ENCODE measurements at places on chromosomes 16 and 17.
A peak's percentile ranks its signal among the peaks of the same experiment; 100 is the strongest.

GRCh38 chr17:13409455-13409854 lies 192.3 kb downstream of the HS3ST3A1 start:
- DNase-seq = no peak

DNA sequence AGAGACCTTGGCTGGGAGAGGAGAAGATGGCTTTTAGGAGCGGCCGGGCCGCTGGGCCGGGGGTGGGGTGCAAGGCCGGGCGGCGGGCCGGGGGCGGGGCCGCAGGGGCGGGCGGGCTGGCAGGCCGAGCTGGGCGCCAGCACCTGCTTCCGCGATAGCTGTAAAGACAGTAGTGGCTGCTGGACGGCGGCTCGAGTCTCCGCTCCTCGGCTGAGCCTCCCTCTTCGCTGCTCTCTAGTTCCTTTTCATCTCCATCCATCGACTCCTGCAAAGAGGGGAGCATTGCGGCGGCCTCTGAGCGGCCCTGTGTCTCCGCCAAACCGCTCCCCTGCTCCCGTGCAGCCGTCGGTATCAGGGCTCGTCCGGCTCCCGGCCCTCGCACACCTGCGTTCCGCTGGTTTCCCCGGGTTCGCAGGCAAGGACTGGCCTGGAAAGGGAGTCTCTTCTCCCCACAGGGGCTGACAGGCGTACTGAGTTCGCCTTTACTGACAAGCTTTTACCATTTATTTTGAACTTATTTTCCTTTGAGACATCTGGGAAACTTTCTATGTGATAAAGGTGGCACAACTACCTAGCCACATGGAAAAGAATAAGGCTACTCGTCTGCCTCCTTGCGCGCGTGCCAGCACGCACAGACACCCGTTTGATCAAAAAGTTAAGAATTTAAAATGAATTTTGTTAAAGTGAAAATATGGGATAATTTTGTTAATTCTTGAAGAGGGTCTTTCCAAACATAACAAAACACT lies at the start of gene C17orf75:
C17orf75 (minus strand) TSS at position 317 of the 746 bp plus-strand sequence; CDS start at position 283, 34 bp downstream.
- peak; percentile 71 for DNase-seq

- no peak for DNase-seq
Measured at GRCh38 chr17:5133311-5133710, 17.5 kb downstream of the USP6 start.

DNA sequence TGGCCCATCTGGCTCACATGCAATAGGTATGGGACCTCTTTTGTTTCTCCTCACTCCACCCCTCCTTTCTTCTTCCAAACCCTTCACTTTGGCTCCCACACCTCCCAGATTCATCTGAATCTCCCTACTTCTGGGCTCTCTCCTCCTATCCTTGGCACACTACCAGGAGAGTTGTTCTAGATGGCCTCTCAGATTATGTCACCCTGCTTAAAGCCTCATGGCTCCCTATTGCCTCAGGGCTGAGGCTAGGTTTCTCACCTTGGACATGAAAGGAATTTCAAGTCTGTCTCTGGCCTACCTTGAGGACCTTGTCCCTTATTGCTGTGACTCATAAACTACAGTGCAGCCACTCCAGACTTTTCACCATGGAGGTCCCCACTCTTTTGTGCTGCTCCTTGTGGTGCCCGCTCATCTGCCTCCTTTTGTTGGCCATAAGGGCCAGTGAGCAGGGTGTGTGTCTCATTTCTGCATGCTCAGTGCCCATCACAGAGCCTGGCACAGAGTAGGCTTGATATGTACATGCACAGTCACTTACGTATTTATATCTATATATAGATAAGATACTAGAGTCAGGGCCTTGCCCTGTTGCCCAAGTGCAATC lies 1.0 kb upstream of the MFAP4 start:
- DNase-seq = peak; percentile 50

DNA sequence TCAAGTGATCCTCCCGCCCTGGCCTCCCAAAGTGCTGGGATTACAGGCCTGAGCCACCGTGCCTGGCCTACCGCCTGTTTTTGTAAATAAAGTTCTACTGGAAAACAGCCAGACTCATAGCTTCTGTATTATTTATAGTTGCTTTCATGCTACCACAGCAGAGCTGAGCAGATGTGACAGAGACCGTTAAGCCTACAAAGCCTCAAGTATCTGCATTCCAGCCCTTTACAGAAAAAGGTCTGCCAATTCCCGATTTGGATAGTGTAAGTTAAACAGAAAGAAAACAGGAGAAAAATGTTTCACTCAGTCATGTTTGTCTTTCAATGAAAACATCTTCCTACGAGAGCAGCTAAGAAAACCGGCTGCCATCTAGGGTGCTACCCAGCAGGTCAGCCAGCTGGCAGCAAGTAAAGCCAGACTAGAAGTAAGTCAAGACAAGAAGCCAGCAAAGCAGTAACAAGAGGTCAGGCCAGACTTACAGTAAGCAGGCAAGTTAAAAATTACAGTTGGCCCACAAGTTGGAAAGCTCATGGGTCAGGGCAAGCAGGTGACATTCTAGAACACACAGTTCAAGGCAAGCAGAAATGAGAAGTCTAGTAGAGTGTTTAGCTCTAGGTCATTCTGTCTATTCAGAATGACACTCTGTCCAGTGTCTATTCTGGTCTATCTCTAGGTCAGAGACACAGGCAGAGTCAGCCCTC lies 17.7 kb downstream of the NCBP3 start:
- DNase-seq = no peak

DNA sequence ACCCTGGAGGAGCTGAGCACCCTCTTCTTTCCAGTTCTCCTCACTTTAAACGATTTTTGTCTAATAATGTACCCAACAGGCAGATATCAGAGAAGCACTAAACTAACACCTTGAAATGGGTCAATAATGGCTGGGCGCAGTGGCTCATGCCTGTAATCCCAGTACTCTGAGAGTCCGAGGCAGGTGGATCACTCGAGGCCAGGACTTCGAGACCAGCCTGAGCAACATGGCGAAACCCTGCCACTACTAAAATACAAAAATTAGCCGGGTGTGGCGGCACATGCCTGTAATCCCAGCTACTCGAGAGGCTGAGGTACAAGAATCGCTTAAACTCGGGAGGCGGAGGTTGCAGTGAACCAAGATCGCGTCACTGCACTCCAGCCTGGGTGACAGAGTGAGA lies 57.4 kb downstream of the ZFHX3 start:
- DNase-seq = no peak

GRCh38 chr16:1818873-1819525 lies 7.6 kb downstream of the HAGH start:
- DNase-seq = no peak

DNA sequence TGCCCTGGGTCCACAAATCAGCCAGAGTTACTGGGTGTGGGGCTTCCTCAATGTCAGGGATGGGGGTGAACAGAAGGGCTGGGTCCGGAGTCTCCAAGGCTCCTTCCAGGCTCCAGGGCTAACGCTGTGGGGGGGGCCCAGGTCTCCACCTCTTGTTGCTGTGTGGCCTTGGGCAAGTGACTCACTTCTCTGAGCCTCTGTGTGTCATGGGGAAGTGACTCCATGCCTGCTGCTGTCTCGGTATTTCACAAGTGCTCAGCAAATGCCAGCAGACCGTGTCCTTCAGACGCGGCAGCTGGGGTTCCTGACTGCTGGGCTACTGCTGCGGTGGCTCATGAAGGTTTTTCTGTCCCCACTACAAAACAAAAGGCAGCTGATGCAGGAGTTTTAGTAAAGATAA lies 26.6 kb downstream of the JPH3 start:
- no peak for DNase-seq

DNA sequence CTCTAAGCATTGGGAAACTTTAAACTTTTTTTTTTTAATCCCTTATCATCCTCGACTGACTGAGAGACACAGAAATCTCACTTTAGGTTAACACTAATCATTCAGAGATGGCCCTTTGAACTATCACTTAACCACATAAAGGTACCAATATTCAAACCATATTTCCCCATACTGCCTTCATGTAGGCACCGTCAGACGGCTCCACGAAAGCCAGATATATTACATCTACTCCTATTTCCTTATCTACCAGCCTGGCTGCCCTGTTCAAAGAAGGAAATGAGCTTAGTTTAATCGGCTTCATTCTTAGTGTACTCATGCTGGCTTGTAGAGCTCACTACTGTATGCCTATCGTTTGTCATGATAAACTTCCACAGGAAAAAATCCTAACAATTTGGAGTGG lies 270.9 kb downstream of the CEP112 start:
- peak; percentile 62 for DNase-seq

DNA sequence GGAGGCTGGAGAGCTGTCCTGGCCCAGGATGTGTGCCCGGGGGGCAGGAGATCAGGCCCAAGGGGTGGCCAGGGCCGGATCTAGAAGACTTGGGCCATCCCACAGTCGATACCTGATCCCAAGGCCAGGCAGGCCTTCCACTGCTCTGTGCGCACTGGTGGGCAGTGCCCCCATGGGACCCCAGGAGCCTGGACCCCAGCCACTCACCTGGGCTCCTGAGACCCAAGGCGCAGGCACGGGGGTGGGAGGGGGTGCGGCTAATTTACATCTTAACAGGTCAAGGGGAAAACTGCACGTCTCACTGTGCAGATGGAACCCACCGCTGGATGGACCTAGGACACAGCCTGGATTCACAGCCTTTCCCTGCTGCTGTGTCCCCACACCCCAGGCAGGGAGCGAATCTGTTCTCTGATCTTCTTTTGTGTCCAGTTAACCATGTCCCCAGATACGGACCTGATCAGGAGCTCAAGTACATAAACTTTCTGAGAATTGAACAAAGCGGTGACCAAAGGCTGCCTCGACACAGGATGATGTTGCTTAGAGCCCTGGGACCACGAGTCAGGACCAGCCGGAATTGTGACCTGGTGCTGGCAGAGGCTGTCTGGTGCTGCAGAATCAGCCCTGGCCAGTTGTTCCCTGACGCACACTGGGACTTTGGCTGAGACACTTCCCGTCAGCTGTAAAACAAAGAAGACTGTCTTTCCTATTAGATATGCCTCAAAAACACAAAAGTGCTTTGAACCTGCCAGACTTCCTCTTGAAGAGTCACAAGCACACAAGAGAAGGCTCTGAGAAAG lies 60.6 kb downstream of the TNFRSF13B start:
- DNase-seq = no peak

DNA sequence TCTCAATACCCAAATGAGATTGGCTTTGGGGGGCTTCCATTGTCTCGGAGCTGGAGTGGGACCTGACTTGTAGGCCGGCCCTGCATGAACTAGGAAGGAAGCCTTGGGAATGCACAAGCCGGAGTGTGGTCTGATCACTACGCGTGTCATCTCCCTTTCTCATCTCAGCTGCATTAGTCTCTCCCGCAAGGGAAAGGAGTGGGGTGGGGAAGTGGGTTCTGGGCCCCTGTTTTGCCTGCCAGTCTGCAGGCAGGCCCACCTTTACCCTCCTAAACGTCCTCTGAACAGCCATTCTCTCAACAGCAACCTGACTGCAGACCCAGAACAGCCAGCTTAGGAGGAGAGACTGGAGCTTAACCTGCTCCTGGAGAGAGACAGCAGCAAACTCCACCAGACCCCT lies 11.4 kb upstream of the DNAI2 start:
- no peak for DNase-seq

DNA sequence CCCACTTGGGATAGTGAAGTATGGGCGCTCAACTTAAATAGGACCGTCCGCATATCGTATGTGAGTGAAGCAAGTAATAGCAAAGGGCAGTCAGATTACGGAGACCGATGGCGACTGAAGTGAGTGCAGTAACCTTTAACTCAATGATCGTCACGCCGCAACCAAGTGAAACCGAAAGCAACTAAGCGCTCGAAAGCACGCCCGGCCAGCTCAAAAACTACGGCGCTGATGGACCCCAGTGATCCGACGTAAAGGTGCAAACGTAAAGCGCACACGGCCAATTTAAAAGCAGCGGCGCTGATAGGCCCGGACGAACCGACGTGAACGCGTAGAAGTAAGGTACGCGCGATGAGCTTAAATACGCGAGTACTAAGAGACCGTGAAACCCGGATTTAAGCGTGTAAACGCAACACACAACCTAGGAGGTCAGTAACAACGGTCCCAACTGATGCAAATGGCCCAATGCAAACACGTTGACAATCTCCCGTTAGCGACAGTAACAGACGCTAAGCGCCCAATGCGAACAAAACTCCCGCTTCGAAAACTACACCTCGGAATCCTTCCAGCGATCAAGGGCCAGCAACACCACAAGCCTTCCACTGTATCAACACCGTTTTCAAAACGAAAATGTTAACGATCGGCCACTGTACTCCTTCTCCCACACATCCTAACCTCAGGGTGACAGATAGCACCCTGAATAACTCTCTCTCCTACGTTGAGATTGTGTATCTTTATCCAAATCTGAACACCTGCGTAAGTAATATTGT lies 37.9 kb upstream of the ARL4D start:
- peak; percentile 100 for DNase-seq

GRCh38 chr17:1398931-1399678 lies 917 bp downstream of the YWHAE start:
- peak; percentile 12 for DNase-seq

DNA sequence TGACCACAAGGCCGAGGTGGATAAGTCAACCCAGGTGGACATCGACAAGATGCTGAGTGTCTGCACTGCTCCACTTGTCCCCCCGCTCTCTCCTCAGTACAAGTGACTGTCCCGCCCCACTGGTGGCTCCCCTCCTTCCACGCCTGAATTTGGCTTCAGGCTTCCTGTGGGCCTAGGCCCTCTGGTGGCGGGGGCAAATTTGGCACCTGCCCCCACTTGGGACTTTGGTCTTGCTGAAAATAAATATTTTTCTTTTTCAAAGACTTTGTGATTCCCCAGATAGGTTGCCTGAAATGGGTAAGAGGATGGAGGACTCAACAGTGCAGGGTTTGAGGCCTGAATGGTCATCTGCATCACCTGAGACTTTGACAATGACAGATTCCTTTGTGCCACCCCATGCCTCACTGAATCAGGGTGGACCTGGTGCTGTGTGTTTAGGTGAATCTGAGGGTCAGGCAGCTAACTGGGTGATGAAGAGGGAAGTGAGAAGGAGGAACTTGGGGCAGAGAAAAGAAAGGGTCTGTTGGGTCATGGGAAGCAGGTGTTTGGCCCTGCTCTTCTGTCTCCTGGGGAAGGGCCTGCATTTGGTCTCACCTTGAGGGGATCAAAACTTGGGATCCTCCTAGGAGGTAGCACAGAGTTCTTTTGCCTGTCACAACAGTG lies 2.0 kb downstream of the C16orf86 start:
- DNase-seq = no peak

Data from NCI-H226 (cell line).